ENCODE measurements at places on chromosomes 3 and 15.

DNA sequence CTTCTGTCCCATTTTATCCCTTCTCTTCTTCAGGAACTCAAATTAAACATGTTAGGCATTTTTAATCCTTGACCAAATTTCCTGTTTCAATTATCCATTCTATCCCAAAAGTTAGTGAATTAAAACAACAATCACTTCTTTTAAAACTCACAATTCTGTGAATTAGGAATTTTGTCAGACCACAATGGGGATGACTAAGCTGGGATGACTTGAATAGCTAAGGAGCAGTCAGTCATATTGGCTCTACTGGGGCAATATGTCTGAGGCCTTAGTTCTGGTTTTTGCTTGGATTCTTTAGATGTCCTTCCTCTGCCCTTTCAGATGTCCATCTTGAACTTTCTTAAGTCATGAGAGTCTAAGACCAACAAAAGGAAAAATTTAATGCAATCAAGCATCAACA, 178.2 kb upstream of the TGFBR2 start:
- no peak for DNase-seq

GRCh38 chr3:150074697-150075416, 104.2 kb upstream of the PFN2 start:
- DNase-seq = no peak

DNA sequence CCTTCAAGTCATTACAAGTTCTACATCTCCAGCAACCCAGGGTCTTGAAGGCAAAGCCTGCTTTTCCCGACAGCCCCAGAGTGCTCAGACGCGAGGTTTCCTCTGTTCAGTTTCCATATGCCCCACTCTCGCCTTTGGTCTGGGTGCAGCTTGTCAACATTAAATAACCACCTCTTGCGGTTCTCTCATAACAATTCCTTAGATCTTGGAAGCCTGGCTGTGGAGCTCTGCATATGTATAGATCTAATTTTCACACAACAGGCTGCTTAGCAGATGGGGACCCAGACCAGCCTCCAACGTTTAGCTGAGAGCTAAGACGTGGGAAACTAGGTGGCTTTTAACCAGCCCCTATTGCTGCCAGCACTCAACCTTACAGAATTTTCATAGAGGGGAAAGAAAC, 295.5 kb downstream of the RPLP1 start:
- DNase-seq = no peak

DNA sequence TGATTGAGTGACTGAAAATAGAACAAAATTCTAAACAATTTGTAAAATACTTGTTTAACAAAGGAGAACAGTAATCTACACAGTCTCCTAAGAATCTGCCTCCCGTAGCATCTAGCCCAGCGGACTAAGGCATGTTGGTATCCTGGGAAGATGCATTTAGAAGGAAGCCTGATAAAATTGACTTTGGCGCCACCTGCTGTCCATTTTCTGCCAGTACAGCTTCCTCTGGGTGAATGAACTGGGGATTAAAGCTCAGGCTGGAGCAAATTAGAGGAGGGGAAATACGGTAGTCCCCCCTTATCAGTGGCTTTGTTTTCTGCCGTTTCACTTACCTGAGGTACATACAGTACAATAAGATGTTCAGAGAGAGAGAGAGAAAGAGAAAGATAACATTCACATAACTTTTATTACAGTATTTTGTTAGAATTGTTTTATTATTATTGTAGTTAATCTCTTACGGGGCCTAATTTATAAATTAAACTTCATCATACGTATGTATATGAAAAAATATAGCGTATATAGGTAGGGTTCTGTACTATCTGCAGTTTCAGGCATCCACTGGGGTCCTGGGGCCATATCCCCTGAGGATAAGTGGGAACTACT, 191.6 kb downstream of the GAP43 start:
- peak; percentile 45 for DNase-seq

DNA sequence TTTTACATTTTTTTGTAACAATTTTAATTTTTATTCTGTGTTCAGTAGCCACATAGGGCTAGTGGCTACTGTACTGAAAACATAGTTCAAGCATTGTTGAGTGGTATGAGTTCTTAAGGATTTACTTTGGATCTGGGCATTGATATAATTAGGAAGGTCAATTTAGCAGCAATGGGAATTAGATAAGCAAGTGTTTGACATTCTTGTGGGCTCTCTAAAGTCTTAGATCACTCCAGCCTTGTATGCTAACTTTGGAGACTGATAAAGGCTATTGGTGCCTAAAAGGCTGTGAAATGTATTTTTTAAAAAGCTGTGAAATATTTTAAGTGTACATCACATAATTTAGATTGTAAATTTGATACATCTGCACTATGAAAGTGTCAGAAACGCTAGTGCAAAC, 2.5 kb upstream of the DNAJC13 start:
- no peak for DNase-seq

GRCh38 chr15:70827721-70828120, 26.2 kb downstream of the LARP6 start:
- no peak for DNase-seq

- DNase-seq = no peak
Measured at GRCh38 chr3:42660131-42660715, 6.7 kb downstream of the ZBTB47 start.

GRCh38 chr3:149717391-149718056, 34.8 kb downstream of the COMMD2 start:
- DNase-seq = no peak

DNA sequence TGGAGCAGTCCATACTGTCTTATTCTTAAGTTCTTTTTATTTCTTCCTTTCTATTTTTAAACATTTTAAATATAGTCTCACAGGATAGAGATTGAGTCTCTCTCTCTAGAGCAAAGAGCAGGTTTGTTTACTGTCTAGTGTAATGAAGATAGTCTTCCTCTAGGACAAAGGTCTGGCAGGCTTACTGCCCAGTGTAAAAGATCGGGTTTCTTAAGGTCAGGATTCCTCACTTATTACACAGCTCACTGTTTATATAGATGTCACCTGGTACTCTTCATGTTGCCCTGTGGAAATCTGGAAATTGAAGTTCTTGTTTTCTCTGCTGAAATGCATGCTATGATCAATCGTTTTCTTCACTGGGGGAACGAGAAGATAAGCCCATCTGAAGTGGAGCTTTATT, 76.0 kb downstream of the ZBBX start:
- DNase-seq = no peak

DNA sequence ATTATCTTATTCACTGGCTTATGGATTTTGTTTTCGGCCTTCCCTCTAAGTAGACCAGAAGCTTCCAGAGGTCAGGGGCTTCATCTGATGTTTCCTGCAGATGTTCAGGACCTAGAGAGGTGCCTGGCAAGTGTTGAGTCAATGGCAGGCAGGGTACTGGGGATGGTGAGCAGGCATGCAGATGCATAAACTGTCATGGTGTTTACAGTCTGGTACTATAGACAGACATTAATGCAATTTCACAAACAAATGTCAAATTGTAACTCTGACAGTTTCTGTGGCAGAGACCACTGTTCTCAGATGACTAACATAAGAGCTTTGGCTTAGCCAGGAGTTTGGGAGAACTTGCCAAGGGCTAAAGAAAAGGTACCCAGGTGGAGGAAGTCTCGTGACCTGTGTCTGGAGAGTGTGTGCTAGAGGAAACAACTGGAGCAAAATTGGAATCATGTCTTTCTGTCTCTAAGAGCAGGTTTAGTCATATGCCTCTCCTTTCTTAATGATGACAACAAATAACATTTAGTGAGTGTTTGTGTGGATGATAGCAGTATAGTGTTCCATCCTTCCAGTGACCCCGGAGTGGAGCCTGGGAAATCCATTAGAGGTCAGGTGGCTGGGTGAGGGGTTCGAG, 53.7 kb upstream of the TRAK1 start:
- DNase-seq = no peak

DNA sequence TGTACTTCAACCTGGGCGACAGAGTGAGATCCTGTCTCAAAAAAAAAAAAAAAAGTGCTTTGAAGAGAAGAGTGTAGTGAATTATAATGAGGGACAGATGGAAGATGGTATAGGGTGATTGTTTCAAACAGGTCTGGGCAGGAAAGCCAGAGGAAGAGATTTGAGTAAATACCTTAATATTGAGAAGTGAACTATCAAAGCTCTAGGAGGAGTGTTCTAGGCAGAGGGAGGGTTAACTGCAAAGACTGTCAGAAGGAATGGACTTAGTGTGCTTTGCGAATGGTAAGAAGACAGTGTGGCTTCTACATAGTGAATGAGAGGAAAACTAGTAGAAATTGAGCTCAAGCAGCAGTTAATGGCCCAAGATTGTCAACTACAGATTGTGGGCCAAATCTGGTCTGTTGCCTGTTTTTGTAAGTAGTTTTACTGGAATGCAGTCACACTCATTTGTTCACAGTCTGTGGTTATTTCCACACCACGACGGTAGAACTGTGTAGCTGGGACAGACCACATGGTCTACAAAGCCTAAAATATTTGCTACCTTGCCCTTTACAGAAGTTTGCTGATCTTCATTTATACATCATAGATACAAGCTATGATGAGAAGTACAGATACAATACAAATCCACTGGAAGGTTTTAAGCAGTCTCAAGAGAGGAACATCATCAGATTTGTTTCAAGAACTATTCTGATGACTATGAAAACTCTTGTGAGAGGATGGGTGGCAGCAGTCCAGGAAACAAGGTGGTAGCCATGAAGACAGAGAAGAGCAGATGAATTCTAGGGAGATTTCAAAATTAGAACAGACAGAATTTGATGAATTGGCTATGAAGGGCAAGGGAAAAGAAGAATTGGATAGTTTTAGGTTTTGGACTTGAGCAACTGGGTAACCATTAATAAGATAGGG, 16.5 kb upstream of the USP50 start:
- no peak for DNase-seq

- no peak for DNase-seq
Measured at GRCh38 chr15:37682304-37682703, 252.1 kb upstream of the TMCO5A start.

DNA sequence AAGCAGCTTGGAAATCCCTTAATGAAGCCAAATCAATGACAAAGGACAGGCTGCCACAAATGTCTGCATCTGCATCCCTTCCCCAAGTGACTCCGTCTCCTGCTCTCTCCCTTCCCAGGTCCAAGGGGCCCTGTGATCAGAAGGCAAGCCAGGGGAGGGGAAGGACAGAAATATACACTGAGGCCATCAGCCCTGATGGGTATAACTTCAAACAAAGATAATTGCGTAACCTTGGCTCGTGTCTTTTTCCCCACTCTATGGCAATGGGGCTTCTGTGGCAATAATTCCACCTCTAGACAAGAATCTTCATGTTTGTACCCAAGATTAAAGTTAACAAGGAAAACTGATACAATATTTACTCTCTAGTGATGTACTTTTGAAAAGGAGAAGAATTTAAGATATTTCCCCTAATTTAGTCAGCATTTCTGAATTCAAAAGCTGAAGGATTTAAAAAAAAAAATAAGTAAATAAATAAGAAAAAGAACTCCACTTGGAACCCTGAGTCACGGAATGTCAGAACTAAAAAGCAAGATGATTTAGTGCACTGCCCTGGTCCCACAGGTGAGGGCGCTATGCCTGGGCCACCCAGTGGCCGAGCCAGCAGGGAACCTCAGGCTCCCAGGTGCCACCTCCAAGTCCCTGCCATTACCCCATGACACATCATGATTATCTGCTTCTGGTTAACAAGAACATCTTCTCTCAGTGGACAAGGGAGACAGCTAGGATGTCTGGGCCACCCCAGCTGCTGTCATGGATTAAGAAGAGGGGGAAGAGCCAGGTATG, 154.5 kb downstream of the STT3B start:
- DNase-seq = no peak

DNA sequence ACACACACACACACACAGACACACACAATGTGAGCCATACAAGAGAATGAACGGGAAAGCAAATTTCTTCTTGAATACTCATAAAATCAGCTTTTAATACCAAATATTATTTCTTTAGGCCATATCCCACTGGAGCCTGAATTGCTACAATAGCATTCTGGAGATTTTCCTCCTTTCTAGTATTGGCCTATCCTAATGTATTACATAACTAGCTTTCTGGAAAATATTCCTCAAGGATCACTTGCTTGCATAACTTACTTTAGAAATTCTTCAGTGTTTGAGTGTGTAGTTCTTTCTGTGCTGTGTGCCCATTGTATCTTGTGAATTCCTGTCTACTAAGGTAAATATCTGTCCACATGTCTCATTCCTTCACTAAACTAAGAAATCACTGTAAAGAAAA, 351.0 kb upstream of the MCTP2 start:
- DNase-seq = no peak

GRCh38 chr15:91183596-91183995, 83.5 kb downstream of the SV2B start:
- DNase-seq = no peak

DNA sequence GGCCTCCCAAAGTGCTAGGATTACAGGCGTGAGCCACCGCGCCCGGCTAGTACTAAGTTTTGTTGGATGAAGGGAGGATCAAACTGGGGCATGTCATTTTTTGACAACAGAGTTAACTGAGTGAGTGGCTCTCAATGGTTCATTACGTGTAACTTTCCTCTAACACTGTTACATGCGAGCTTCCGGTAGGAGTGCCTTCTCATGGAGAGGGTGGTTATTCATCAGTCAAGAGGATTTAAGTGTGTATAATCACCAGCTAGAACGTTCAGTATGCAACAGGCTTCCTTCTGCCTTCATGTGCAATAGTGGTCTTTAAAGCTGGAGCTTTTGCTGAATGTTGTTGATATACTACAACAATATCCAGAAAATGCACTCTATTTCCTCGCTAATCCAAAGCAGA, 19.1 kb upstream of the GOLGA8A start:
- DNase-seq = no peak

- no peak for DNase-seq
Measured at GRCh38 chr15:57743424-57743823, 36.9 kb downstream of the POLR2M start.

DNA sequence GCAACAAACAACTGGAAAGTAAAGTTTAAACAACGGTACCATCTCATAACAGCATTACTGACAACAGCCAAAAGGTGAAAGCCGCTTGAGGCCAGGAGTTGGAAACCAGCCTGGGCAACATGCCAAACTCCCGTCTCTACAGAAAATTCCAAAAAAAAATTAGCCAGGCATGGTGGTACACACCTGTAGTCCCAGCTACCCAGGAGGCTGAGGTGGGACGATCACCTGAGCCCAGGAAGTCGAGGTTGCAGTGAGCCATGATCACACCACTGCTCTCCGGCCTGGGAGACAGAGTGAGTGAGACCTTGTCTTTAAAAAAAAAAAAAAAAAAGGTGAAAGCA, 4.4 kb downstream of the TNK2 start:
- DNase-seq = no peak
